ENCODE measurements at places on chromosomes 7 and 10. TPM values are rescaled to one million over a fixed set of nuclear protein-coding genes. Genes with fewer than 3 reads are reported as not detected.
A peak's percentile ranks its signal among the peaks of the same experiment; 100 is the strongest.

- no peak overlapping the region for H3K27ac ChIP-seq
- no peaks in the 10 kb centered on the region for H3K4me1 ChIP-seq
- no peaks in the 10 kb centered on the region for H3K27me3 ChIP-seq
- H3K36me3 ChIP-seq: no peaks in the 10 kb centered on the region
- H3K4me3 ChIP-seq: no peak overlapping the region
These were observed 158.6 kb upstream of the GLI3 start for GRCh38 chr7:42395607-42396006.

Gene SFTPA2
- not detected for total RNA-seq

GRCh38 chr7:71783779-71784178 is 628.4 kb downstream of the CALN1 start:
- H3K36me3 ChIP-seq: no peaks in the 10 kb centered on the region
- no peaks in the 10 kb centered on the region for H3K27me3 ChIP-seq
- no peaks in the 10 kb centered on the region for H3K4me1 ChIP-seq
- no peak overlapping the region for H3K4me3 ChIP-seq
- H3K27ac ChIP-seq: no peak overlapping the region
- no peak for DNase-seq

- peak; percentile 34 for DNase-seq
- no peaks in the 10 kb centered on the region for H3K4me1 ChIP-seq
- H3K27me3 ChIP-seq: no peaks in the 10 kb centered on the region
- no peak overlapping the region for H3K27ac ChIP-seq
These were observed 25.5 kb downstream of the LRRC27 start for GRCh38 chr10:132357286-132358058.

DNA sequence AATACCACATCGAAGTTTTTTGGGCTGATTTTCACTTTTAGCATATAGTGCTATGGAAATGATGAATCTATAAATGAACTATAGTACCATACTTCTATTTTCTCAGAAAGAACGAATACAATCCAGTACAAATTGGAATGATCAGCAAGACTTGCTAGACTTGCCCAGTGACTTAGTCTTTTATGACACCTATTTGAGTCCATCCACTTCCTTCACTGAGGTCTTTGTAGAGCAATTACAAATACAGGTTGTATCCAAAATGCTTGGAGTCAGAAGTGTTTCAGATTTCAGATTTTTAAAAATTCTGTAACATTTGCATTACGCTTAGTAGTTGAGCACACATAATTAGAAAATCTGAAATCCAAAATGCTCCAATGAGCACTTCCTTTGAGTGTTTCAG is 104.3 kb downstream of the NRBF2 start:
- DNase-seq: no peak
- H3K4me1 ChIP-seq: peaks cover 74% of the 10 kb centered on the region
- H3K36me3 ChIP-seq: no peaks in the 10 kb centered on the region
- H3K27me3 ChIP-seq: no peaks in the 10 kb centered on the region
- H3K4me3 ChIP-seq: no peak overlapping the region

Gene CCDC3
- total RNA-seq: 6.9 TPM

DNA sequence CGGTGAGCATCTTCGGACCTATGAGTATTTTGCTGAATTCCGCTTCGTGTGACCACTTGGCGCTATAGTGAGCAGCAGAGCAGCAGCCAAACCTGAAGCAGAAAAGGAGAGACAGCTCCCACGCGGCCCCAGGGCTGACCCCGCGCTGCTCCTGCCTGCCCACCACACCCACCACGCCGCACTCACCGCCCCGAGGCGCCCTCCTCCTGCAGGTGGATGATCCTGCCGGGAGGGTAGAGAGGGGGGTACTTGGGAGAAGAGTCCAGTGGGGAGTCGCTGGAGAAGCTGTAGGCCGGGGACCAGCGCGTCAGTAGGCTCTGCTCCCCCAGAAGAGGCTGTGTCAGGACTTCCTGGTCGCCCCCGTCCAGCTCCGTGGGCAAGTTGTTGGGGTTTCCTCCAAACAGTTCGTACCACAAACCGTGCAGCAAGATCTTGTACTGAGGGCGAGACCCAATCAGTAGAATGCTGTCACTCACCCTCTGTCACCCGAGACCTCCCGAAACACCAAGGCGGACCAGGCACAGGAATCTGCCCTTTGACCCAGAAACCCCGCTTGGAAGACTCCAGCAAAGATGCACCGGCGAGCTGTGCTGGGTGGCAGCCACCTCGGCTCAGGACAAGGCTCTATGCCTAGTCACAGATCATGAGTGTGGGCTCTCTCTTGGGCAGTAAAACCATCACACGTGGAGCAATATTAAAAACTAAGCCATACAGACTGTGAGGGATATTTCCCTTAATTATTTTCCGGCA is 37.6 kb downstream of the DAGLB start:
- H3K27me3 ChIP-seq: no peaks in the 10 kb centered on the region
- peaks cover 98% of the 10 kb centered on the region for H3K36me3 ChIP-seq
- no peak for DNase-seq
- no peak overlapping the region for H3K27ac ChIP-seq
- no peaks in the 10 kb centered on the region for H3K4me1 ChIP-seq

DNA sequence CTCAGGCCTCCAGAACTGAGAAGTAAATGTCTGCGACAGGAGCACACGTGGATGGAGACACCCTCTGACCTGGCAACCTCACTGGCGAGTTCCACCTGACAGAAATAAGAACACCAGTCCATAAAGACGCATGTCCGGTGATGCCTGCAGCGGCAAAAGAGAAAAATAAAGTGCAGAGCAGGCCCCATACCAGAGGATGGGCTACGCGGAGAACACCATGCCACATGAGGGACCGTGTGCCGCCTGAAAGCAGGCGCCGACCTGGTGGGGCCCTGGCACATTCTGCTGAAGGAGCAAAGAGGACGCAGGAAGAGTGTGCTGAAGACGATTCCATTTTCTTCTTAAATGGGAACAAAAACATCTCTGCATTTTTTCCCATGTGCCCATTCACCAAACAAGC is 105.0 kb downstream of the VIPR2 start:
- no peaks in the 10 kb centered on the region for H3K36me3 ChIP-seq
- H3K27ac ChIP-seq: no peak overlapping the region
- H3K27me3 ChIP-seq: no peaks in the 10 kb centered on the region
- H3K4me1 ChIP-seq: peaks cover 4% of the 10 kb centered on the region

GRCh38 chr7:82438521-82438920 is 5.1 kb downstream of the CACNA2D1 start:
- no peaks in the 10 kb centered on the region for H3K36me3 ChIP-seq
- no peaks in the 10 kb centered on the region for H3K4me1 ChIP-seq
- H3K4me3 ChIP-seq: no peak overlapping the region
- H3K27ac ChIP-seq: no peak overlapping the region
- H3K27me3 ChIP-seq: no peaks in the 10 kb centered on the region
- DNase-seq: no peak

Gene ACBD7
- not detected for total RNA-seq

Gene ZNF248
- total RNA-seq: 40.2 TPM

- no peaks in the 10 kb centered on the region for H3K36me3 ChIP-seq
- H3K4me3 ChIP-seq: no peak overlapping the region
- no peak for DNase-seq
- peaks cover 11% of the 10 kb centered on the region for H3K4me1 ChIP-seq
- no peaks in the 10 kb centered on the region for H3K27me3 ChIP-seq
- no peak overlapping the region for H3K27ac ChIP-seq
These were observed 248.2 kb downstream of the REEP3 start for GRCh38 chr10:63769367-63769766.

Gene EMX2
- 0.36 TPM for total RNA-seq

Data from sigmoid colon (tissue), 7 donors.